ENCODE measurements at places on chromosomes 5 and 9.

DNA sequence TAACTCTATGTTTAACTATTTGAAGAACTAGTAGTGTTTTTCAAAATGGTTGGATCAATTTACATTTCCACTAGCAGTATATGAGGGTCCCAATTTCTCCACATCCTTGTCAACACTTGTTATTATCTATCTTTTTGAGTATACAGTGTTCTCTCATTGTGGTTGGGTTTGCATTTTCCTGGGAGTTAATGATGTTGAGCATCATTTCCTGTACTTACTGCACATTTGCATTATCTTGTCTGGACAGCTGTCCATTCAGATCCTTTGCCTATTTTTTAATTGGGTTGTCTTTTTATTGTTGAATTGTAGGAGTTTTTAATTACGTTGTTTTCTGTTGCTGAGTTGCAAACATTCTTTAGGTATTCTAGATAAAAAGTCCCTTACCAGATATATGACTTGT is 103.4 kb upstream of the LRRTM2 start:
- DNase-seq: no peak

DNA sequence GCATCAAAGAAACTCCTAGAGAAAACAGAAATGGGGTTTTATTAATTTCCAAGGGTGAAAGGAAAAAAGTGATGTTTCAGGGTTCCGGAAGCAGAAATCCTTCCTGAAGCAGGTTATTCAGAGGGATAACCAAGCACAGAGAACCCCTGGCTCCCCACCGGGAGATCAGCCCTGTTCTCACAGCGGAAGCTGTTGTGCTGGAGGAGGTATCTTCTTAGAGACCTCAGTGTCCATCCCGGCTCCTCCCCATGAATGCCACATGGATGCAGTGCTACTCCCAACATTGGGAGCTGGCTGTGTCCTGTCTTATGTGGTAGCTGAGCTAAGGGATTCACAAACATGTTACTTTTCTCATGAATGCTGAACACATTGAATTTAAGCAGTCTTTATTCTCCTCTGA is 80.9 kb upstream of the IRX2 start:
- DNase-seq: no peak

- no peak for DNase-seq
Observed at GRCh38 chr5:62653001-62653863, 74.6 kb downstream of the LRRC70 start.

GRCh38 chr5:87302061-87302460 is 34.4 kb downstream of the RASA1 start:
- DNase-seq: no peak

DNA sequence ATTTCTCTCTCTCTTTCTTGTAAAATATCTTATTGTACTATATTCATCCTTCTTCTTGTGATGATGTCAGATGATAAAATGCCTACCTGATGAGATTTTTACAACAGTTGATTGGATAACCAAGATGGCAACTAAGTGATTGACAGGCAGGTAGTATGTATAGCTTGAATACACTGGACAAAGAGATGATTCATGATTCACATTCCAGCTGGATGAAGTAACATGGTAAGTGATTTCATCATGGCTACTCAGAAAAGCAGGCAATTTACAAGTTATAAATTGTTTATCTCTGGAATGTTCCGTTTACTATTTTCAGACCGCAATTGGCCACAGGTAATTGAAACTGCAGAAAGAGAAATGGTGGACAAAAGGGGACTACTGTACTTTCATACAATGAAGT is 1471.7 kb upstream of the C9orf72 start:
- DNase-seq: no peak

DNA sequence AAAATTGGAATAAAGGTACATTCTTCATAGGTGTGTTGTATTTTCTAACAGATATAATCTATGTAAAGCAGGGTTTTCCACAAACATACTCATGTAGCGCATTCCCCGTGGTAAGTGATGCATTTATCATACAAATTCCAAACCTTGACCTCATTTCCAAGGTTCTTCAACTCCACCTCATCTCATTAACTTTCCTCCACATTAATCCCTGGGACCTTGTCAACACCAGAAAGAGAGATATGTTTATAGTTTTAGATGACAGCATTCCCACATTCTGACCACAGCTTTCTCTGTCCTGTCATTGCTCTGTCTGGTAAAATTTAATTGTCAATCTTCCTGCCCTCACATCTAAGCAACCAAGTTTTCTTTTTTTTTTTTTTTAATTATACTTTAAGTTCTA is 415.1 kb downstream of the TMEM161B start:
- DNase-seq: no peak

DNA sequence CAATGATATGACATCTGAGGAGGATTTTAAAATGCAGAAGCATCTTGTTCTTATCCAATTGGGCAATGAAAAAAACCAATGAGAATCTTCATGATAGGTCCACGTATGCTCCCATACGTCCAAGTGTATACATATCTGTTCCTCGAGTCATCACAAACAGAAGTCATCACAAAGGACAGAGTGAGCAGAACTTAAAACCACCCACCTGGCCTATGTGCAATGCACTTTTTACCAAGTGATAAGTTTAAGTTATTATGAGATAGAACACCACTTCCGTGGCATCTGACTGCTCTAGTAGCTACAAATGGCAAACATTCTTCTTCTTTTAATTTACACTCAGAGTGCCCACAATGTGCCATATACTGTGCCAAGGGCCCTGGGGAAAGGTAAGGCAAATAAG is 82.4 kb downstream of the PPP2R2B start:
- DNase-seq: no peak

DNA sequence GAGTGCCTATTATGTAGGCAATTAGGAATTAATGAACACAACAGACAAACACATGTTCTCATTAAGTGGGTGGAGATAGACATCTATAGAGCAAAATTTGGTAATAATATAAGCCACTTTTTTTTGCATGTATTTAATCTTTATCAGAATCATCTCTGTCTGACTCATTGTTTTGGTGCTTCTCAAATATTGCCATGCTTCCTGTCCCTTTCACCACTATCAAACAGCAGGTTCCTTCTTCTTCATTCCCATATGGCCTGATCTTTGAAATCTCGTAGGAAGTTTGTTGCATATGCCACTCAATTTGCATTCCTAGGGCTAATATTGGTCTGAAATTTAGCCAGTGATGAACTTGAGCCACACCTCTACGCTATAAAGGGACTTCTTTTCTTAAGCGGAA is 128.9 kb upstream of the SPEF2 start:
- no peak for DNase-seq

Data from activated naive CD4-positive, alpha-beta T cell treated with anti-CD3 and anti-CD28 coated beads, Interleukin-2, amount 50 U/mL, for 16 hours (primary cell).